Stimulated activated CD8-positive, alpha-beta memory T cell treated with anti-CD3 and anti-CD28 coated beads, Interleukin-2, amount 100 ng/mL, for 48 hours (primary cell): ENCODE measurements at places on chromosomes 16 and 17.

DNA sequence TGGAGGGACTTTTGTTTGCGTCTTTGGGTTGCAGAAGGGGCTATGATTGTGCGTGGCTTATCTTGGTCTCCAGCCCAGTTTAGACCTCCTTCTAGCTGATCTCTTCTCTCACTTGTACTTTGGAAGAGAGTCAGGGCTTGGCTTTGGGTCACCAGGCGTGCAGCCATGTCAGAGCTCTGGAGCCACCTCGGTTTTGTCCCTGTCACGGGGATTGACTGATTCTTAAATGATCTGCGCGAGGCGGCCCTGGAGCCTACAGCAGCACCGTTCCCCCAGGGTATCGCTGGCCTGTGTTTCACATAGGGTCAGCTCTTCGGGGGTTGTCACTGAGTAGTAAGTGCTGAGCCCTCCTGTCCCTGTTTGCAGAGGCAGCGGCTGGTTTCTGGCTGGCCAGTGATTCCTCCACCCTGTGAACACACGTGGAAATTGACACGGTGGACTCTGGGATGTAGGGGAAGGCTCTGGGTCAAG, 209.8 kb upstream of the CHMP6 start:
- no peak for DNase-seq

GRCh38 chr16:20901436-20902112, 1.0 kb downstream of the LYRM1 start:
- DNase-seq, result no peak

DNA sequence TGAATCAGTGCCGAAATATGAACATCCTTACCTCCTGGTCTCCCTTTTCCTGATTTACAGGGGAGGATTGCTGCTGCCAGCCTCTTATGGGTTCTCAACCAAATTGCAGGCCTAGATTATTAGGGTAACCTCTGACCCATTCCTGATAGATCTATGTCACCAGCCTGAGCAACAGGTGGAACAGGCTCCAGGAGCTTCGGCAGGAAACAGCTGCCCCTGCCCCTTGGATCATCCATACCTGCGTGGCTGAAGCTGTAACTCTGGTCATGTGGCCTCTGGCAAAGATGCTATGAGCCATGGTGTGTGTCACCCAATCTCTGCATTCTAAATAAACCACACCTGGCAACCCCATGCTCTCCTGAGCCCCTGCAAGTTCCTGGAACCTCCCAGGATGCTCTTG, 18.4 kb upstream of the RBBP6 start:
- DNase-seq, result no peak

DNA sequence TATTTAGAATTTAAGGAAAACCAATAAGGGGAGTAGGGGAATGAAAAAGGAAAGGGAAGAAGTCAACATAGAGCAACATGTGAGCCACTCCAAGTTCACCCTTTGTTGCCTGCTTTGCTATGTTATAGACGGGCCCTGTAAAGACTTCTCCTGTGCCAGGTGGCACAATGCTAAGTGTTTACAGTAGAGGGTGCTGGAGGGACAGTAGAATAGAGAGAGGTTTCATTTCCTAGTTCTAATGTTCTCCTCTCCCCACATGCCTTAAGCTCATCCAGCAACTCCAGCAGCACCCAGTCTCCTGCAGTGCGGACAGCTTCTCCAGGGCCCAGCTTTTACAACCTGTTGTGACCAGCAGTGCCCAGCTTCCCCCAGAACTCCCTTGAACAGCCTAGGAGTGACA, 468.0 kb downstream of the HS3ST3B1 start:
- no peak for DNase-seq

DNA sequence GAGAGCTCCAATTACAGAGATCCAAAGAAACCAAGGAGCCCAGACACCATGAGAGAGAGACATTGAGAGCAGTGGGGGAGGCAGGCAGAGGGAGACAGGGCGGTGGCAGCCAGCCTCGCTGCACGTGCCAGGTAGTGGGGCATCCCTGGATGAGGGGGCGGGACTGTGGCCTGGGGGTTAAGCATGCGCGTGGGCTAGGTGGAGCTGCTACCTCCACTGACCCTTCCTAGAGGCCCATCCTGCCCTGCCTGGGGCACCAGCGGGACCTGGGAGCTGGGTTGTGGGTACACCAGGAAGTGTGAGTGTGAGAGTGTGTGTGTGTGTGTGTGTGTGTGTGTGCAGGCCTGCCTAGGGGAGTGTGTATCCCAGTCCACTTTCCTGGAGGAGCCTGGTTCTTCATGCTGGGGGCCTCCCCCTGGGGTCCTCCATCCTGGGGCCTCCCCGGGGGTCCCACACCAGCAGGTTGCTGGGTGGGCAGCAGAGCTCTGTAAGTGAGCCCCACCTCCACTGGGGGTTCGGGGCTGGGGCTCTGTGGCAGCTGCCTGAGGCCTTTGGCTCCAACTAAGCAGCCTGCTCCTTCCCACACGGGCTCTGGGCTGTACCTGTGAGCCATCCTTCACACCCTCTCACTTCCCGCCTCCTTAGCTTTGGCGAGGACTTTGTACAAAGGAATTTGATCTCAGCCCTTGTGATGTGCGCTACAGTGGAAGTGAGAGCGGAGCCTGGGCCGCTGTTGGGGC, 127.4 kb downstream of the IRF8 start:
- no peak for DNase-seq

GRCh38 chr16:11473728-11474127, 113.0 kb downstream of the LITAF start:
- DNase-seq, result no peak

- no peak for DNase-seq
Measured at GRCh38 chr16:11806721-11807120, 9.7 kb upstream of the ZC3H7A start.

DNA sequence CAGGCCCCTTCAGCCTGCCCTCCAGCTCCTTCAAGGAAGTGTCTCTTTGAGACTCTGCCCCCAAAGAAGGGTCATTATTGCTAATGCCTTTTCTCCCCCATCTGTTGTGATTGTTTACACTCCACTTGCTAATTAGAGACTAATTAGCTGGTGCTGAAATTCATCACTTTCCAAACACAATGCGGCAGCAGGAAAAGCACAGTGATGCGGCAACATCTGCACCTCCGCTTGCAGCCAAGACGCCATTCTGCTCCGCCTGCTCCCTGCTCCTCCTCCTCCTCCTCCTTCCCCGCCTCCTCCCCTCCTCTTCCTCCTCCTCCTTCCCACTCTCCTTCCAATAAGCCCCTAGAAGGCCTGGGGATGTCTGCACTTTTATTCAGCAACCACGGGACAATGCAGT, 110.5 kb downstream of the SDK2 start:
- no peak for DNase-seq
